ENCODE measurements at places on chromosomes 5 and 9.

- peak; percentile 33 for DNase-seq
These were observed 9.7 kb upstream of the C9orf152 start for GRCh38 chr9:110217656-110218099.

DNA sequence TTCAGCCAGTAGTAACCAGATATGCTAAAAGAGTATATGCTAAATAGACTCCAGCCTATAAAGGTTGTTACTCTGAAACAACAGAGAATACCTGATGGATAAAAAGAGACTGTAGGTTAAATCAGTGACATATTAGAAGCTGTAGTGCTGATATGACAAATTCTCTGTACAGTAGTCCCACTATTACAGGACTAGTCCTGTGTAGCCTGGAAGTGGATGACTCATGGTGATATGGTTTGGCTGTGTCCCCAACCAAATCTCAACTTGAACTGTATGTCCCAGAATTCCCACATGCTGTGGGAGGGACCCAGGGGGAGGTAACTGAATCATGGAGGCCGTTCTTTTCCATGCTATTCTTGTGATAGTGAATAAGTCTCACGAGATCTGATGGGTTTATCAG, 276.2 kb upstream of the POU5F2 start:
- no peak for DNase-seq

DNA sequence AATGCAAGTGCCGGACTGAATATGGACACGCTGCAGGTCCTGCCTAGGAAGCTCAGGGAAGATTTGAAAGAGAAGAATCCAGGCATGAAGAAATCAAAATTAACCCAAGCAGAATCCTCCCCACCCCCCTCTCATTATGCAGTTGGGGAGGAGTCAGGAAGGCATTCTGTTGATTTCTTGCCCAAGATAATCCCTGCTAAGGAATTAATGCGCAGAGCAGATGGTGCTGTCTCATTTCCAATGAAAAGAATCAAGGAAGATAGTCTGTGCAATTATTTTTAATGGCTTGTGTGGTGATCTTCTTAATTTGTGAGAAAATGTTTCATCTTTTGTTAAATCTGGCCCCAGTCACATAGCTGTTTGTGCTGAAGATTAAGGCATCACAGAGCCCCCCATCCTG, 145.0 kb downstream of the ZNF462 start:
- DNase-seq: no peak

DNA sequence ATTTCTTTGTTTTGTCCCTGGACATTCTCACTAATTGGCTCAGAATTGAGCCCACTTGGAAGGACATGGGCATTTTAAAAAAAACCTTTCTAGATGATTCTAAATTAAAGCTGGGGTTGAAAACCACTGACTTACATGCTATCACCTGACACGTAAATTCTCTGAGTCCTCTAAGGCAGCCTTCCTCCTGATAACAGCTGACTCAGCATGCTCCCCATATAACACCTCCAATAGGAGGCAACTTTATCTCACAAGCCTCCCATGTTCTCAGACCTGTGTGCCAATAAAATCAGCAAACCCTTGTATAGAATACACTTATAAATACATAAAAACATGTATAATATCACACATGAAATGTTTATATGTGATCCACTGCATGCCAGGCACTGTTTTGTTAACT, 49.2 kb upstream of the AGXT2 start:
- no peak for DNase-seq

DNA sequence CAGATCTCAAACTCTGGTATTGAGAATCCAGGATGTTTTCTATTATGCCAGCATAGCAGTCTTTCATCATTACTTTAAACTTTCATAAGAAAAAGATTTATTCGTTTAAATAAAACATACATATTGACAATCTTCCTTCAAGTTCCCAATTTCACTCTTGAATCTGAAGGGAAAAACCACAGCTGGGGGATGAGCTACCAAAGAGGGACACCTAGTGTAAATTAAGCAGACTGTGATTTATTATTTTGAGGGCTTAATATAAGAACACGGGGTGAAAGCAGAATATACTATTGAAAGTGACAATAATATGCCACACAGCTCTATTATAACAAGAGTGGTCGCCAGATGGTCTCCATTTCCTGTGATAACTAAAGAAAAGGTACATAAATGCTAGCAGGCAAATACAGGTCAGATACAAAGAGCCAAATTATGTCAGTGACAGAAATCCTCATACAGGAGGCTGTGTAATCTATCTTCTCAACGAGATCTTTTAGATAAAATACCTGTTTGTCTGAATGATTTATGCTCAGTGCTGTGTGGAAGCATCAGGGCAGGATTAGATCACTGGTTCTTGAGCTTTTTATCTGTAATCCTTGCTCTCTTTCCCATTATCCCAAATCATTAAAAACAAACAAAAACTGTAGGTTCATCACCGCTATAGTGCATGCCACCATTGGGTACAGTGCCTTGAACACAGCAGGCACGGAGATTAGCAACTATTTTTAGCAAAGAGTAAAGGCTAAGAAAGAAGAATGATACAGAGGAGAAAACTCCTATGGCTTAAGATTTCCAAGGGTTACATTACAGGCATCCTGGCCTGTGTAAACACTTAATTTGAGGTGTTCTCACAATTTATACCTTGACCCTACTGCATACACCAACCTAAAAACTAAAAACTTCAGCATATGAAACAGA, 116.6 kb downstream of the DROSHA start:
- DNase-seq: no peak
